Adipose tissue (tissue), 3 donors: ENCODE measurements at places on chromosomes 7 and 10. TPM values are rescaled to one million over a fixed set of nuclear protein-coding genes. Genes with fewer than 3 reads are reported as not detected.

The OR6V1 gene
- not detected for polyA plus RNA-seq

The PTPN20 gene
- polyA plus RNA-seq: 0.45 TPM

The TCERG1L gene
- polyA plus RNA-seq: 0.16 TPM

The CCNJ gene
- polyA plus RNA-seq: 3.7 TPM

The CRTAC1 gene
- 2.9 TPM for polyA plus RNA-seq

The HABP2 gene
- 0.09 TPM for polyA plus RNA-seq

The ARL3 gene
- 4.9 TPM for polyA plus RNA-seq

The TYSND1 gene
- polyA plus RNA-seq: 9.6 TPM

The MPP7 gene
- 6.7 TPM for polyA plus RNA-seq

The PVRIG gene
- 0.54 TPM for polyA plus RNA-seq

The ZNF853 gene
- 1.7 TPM for polyA plus RNA-seq

The CALY gene
- 0.95 TPM for polyA plus RNA-seq
